ENCODE measurements at places on chromosomes 12 and 14. TPM values are rescaled to one million over a fixed set of nuclear protein-coding genes. Genes with fewer than 3 reads are reported as not detected.

The IRF2BPL gene
- 51.1 TPM for total RNA-seq

The CLMN gene
- total RNA-seq: 31.5 TPM

The TAS2R42 gene
- not detected for total RNA-seq

The NFE2 gene
- total RNA-seq: 17.2 TPM

- no peak for DNase-seq
Observed at GRCh38 chr12:56602239-56602638, 27.9 kb downstream of the BAZ2A start.

DNA sequence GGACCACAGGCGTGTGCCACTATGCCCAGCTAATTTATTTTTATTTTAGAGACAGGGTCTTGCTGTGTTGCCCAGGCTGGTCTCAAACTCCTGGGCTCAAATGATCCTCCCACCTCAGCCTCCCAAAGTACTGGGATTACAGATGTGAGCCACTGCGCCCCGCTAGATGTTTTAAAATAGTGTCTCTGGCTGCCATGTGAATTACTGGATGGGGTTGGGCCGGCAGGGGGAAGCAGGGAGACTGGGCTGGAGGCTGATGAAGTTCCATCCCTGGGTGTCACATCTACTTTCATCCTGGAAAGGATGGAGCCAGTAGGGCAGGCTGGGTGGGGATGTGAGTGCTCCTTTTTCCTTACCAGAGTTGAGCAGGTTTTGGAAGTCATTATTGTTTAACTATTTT lies 46.1 kb downstream of the DNAH10 start:
- DNase-seq: no peak

- DNase-seq: no peak
Observed at GRCh38 chr14:35988972-35989690, 163.0 kb downstream of the BRMS1L start.

DNA sequence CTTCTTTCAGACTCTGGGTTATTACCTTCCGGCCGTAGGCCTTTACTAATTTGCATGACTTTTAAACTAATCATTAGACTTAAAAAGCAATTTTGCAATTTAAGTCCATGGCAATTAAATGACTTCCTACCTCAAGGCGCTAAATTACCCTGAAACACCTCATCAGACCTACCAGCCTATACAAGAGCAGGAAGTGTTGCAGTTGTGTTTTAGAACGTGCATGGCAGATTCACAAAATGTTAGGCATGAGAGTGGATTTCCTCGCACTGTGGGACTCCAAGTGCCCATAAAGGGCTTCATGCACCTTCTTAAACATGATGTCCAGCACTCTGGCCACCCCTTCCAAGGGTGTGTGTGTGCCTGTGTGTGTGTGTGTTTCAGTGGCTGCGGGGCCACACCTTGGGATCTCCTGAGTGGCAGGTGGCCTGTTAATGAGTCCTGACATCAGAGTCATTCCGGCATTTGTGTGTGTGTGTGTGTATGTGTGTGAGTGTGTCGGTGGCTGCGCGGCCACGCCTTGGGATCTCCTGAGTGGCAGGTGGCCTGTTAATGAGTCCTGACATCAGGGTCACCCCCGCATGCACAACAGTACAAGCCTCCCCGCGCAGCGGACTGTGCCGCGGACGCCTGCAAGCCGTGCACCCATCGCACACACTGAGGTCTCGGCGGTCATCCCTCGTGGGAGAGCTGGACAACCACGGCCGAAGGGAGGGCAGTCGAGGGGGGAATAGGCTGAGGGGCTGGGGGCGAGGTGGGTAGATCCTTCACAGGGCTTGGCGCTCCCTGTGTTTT lies 900 bp downstream of the C2CD5 start:
- DNase-seq: peak; percentile 61

DNA sequence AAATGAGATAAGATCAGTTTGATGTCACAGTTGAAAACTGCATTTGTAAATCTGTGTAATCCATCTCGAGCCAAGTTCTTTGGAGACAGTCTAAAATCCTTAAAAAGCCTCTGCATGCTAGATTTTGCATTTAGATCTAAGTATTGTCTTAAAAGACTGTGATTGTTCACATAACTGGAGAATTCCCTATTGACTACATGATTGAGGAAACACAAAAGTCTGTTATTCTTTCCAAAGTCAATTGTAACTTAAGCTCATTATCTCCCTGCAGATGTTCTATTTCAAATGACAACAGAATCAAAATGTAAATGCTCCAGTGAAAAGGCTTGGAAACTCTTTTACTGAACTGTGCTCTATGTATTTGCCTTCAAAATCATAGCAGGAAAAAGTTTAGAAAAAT lies 77.8 kb downstream of the MYF5 start:
- no peak for DNase-seq

GRCh38 chr12:10448236-10448635 lies 4.9 kb downstream of the KLRC1 start:
- no peak for DNase-seq

Measured in progenitor cell of endocrine pancreas (in vitro differentiated cells).